ENCODE measurements at places on chromosomes 6 and 20. TPM values are rescaled to one million over a fixed set of nuclear protein-coding genes. Genes with fewer than 3 reads are reported as not detected.

DNA sequence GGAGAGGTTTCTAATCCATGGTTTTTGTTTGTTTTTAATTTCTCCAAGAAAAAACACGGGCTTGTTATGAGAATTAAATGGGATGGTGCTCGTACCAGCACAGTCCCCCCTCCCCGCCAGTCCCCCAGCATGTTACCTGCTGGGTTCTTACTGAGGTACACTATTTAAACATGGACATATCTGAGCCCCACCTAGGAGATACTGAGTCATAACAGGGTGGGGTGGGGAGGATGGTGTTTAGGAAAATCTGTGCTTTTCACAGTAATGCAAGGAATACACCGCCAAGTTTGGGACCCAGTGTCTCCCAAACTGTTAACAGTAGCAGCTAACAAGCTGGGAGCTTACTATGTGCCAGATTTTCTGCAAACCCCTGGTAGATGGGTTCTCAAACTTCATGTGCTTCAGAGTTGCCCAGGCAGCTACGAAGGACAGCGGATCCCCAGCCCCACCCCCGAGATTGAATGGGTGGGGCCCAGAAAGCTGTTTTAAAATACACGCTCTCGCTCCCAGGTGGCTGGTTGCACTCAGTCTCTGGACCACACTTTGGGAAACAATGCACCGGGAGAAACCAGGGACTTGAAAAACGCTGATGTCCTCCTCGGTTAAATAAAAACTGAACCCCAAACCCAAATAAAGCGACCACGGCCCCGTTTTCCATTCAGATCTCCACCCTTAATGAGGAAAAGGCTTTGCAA is 995 bp downstream of the ZFP64 start:
- peak; percentile 35 for DNase-seq

GRCh38 chr6:127877231-127877630 is 23.6 kb downstream of the THEMIS start:
- DNase-seq: no peak

HLA-DQA2 gene
- not detected for polyA plus RNA-seq

KCNQ2 gene
- not detected for polyA plus RNA-seq

DNA sequence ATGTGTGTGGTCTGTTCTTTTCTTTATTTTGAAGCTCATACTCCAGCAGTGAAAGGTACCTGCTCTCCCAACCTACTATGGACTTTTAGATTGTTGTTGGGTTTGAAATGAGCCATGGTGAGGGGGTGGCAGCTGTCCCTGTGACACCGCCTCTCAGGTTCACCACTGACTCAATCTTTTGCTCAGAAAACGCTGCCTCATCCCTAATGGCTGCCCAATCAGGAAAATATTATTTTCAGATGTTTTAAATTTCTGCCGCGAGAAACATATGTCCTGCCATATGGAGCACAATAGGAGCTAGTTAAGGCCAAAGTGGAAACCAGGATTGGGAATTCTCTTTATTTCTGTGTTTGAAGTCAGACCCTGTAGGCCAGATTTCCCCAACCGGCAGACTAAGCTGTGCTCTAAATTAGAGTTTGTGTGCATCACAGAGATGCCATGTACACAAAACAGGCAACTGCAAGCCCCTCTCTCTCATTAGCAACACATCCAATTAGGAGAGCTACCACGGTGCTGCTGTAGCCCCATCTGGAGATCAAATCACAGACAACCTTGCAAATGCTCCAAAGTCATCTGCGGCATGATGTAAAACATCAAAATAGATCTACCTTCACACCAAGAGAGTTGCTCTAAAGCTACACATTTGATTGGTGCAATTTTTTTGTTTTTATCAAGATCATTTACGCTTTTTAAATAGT is 144.1 kb upstream of the BACH2 start:
- DNase-seq: no peak

DNA sequence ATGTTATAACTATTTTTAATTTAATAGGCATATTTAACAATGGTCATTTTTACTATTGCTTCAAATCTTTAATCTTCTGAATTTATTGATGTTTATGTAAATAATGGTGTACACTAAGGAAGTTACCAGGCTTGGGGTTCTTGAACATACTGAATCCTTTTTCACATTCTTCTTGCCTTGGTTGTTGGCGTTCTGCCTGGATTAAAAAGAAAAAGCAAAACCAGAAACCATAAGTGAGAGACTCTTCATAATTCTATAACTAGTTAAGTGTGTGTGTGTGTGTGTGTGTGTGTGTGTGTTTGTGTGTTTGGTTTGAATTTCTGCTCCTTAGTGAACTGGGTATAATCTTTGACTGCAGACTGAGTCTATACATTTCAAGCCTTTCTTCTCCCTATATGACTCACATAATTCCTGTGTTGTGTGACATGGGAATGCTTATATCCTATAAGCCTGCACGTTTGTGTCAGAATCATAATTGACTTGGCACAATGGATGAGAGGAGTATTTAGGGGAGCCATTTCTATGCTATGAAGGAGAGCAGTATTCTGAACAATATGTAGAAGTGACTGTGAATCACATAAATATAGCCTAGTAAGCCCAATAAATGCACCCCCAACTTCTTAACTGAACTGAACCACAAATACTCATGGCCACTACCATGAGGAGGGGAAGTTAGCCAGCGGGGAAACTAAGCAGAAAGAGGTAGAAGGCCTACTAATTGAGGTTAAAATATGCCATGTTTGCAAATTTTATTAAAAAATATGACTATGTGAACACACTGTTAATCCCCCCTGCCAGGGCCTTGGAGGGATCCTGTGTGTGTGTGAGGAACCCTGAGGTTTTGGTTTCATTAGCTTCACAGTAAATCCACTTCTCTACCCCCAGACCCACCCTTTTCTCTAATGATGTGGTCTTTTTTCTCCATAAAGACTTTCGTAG is 425.5 kb downstream of the BCKDHB start:
- no peak for DNase-seq

CGA gene
- polyA plus RNA-seq: 6.7 TPM

DNA sequence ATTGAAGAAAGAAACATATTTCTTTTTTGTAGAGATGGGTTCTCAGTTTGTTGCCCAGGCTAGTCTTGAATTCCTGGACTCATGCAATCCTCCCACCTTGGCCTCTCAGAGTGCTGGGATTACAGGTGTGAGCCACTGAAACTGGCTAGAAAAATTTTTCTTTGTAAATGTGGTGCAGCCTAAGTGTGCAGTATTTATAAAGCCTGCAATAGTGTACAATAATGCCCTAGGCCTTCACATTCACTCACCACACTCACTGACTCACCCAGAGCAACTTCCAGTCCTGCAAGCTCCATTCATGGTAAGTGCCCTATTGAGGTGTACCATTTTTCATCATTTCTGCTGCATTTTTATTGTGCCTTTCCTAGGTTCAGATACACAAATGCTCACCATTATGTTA is 31.4 kb downstream of the NHSL1 start:
- DNase-seq: no peak

DNA sequence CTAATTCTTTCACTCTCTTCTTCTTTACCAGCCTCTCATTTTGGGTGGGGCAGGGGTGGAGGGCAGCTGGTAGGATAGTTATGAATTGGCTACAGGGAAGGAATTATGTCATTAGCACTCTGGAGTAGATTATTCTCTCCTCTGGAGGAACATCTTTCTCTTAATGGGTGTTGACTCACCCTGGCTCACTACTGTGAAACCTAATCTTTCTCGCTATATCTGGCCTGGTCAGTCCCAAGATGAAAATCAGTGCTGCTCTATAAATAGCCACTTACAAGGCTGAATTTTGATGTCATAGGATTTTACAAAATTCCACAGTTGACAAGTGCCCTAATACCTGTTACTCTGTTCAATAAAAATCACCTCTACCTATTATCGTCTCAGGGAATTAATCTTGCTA is 151.3 kb downstream of the COL9A1 start:
- DNase-seq: no peak

GRCh38 chr6:100103931-100104330 is 109.9 kb upstream of the MCHR2 start:
- no peak for DNase-seq

BANF2 gene
- polyA plus RNA-seq: not detected

GRCh38 chr20:54113566-54113965 is 43.2 kb upstream of the BCAS1 start:
- no peak for DNase-seq

MRPL18 gene
- polyA plus RNA-seq: 64.1 TPM

BPIFA1 gene
- polyA plus RNA-seq: not detected

PNLDC1 gene
- polyA plus RNA-seq: 0.26 TPM

- DNase-seq: no peak
These were observed 2.8 kb downstream of the SIRPA start for GRCh38 chr20:1897965-1898464.

DNA sequence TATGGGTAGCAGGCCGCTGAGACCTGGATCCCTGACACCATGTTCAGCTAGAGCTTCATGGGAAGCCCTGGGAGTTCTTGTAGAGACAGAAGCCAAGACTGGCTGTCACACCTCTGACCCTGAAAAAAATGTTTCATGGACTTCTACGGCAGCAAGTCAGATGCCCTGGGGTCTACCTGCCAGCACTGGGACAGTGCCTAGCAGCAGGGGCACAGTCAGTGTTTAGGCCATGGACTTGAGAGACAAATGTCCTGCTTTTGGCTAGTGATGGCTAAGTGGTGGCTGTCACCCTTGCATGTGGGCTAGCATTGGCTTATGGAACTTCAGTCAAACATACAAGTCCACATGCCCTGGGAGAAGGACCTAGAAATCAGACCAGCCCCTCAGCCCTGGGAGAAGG is 41.3 kb upstream of the SSTR4 start:
- no peak for DNase-seq

- no peak for DNase-seq
These were observed 369.8 kb upstream of the ARID1B start for GRCh38 chr6:156407334-156407733.

- no peak for DNase-seq
These were observed 163.2 kb downstream of the AIG1 start for GRCh38 chr6:143223895-143224294.

RSPH3 gene
- 2.9 TPM for polyA plus RNA-seq

SPAG4 gene
- 1.4 TPM for polyA plus RNA-seq

DNA sequence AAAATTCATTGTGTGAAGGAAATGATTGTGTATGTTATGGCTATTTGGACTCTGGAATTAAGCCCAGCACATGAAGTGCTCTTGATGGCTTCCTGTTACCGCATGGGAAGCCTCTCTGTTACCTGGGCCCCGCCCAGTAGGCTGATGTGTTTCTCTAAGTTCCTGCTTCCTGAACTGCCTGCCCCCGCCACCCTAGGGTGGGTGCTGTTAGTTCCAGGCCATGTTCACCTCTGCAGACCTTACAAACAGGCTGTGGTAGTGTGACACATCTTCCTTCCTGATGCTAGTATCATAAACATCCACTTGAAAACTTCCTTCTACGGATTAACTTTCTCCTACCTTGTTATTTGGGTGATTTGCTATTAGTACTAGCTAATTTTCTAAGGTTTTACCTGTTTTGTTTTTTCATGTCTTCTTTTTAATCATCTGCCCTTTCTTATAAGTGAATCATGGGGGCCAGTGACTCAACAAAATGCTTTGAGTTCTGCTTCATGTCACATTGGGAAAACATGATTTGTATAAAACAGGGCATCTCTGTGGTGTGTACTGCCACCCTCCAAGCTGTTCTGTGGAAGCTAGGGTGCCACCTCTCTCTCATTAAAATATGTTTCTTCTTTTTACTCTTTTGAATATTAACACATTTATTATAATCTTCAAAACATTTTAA is 40.6 kb downstream of the SH3BGRL2 start:
- no peak for DNase-seq

TAAR1 gene
- polyA plus RNA-seq: not detected

DNA sequence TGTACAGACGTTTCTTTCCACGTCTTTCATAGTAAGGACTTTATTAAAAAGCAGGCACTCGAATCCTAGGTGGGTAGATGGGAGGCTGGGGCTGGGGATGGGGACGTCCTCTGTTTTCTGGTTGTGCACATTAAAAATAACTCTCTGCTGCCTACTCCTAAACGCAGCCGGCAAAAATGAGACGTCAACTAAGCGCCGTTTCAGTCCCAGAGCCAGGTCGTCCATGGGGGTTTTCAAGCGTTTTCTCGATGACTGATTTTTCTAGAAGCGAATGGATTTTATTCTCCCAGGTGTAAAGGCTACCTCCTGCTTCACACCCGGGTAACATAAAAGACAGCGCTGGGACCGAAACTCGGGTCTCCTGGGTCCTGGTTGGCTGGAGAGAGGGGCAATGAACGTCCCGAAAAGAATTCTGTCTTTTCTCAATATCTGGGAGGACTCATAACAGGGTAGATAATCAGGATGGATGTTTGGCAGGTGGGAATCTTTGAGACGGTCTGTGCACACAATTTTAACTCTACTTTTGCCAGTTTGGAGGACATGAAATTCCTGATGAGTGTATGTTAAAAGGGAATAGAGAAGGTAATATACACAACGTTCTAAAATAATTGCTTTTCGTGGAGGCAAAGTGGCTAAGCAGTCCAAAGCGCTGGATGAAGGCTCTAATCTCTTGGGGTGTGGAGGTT is 25.2 kb downstream of the GPX6 start:
- DNase-seq: no peak

VSX1 gene
- polyA plus RNA-seq: not detected

DNMT3B gene
- polyA plus RNA-seq: 3.9 TPM

GABRR2 gene
- 1.5 TPM for polyA plus RNA-seq

GRCh38 chr6:33126101-33126714 is 50.4 kb downstream of the HLA-DPB1 start:
- DNase-seq: no peak

DNA sequence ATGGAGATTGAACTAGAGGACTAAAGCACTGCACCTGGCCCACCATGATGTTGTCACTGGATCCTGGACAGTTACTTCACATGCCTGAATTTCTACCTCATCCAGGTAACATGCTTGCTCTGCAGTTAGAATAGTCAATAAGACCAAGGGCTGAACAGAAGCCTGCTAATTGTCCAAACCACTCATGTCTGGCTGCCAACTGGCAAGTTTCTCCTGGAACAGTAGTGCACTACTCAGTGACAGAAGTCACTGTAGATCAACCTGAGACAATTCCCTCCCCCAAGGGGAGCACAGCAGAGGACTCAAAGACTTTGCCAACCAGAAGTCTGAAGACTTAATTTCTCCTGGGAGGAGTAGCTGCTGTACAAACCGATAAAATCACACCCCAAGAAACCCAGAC is 454.6 kb upstream of the MARCKS start:
- DNase-seq: no peak

CST3 gene
- 280 TPM for polyA plus RNA-seq

- DNase-seq: no peak
These were observed 8.5 kb downstream of the TP53INP2 start for GRCh38 chr20:34712525-34713192.

POLH gene
- 11.3 TPM for polyA plus RNA-seq

- DNase-seq: no peak
These were observed 354.4 kb downstream of the ZFAND3 start for GRCh38 chr6:38173909-38174308.

GRCh38 chr20:19347943-19348456 is 135.6 kb downstream of the SLC24A3 start:
- no peak for DNase-seq

GRCh38 chr20:48214601-48215000 is 429.3 kb upstream of the SULF2 start:
- no peak for DNase-seq

LGSN gene
- polyA plus RNA-seq: not detected

WFDC2 gene
- 1.3 TPM for polyA plus RNA-seq

- no peak for DNase-seq
These were observed 292.1 kb downstream of the ESR1 start for GRCh38 chr6:152099446-152100182.
